ENCODE measurements at places on chromosomes 6 and 20.

- DNase-seq, result no peak
Measured at GRCh38 chr6:33797626-33798342, 6.0 kb downstream of the MLN start.

GRCh38 chr6:147203311-147204059 lies 732 bp upstream of the STXBP5 start:
- DNase-seq, result peak; percentile 26

GRCh38 chr6:169024047-169024660 lies 229.5 kb downstream of the THBS2 start:
- no peak for DNase-seq

DNA sequence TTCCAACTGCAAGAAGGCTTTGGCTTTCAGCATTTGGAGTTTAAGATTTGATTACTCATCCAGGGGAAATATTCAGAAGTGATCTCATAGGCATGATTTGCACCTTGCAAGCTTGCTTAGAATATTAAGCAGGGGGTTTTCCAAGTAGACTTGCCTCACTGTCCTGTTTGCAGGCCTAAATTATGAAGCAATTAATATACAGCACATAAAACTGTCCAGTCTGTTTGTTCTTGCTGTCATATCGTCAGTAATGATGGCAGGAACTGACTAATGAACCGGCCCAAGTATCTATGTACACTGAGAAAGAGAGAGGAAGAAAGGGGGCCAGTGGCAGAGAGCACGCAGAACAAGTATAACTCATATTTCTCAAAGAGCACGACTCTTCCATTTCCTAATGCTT lies 212.5 kb upstream of the SUPT3H start:
- no peak for DNase-seq

- DNase-seq, result no peak
Measured at GRCh38 chr6:6980999-6981597, 126.7 kb upstream of the RREB1 start.

- no peak for DNase-seq
Measured at GRCh38 chr6:168177103-168177891, 98.3 kb upstream of the FRMD1 start.

DNA sequence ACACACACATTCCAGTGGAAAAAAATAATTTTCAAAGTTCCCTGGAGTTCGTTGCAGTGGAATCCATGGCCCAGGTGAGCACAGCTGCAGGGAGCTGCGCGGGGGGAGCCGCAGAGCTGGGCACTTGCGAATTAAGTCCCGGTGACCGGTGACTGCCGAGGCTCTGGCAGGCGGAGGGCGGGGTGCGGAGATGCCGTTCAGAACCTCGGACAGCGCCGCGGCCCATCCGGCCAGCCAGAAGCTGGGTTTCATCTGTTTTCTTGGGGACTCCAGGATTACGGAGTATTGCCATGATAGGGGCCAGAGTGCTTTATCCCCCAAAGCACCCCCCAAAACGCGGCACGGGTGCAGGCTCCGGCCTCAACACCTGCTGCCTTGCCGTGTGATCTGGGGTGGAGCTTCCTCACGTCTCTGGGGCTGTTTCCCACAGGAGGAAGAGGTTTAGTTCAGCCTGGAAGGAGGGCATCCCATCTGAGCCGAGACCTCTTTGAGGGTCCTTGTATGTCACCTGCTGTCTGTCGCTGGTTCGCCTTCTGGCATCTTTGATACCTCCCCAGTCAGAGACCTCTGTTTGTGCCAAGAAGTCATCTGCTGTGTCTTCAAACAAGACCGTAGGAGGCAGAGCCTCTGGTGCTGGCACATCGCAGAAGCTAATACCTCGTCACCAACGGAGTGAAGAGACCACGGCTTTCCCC lies 99.4 kb downstream of the YTHDF1 start:
- DNase-seq, result no peak

- no peak for DNase-seq
Measured at GRCh38 chr20:63284544-63284949, 8.4 kb upstream of the COL20A1 start.

GRCh38 chr20:62117362-62117646 lies 5.0 kb upstream of the LSM14B start:
- DNase-seq, result no peak

DNA sequence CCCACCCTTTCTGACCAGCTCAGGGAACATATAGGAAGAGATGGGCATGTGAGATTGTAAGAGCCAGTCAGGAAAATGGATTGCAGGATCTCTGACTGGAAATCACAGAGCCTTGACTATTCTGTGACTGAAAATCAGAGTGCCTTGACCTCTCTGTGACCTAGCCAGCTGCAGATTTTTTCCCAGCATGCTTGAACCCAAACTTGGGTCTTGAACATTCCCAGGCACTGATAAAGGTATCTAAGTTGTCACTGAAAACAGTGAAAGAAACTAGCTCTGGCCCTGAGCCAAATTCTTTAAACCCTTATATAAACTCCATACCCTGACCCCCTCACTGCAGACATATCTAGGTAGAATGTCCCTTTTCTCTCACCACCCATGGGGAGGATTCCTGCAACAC lies 2.3 kb upstream of the ZNF165 start:
- DNase-seq, result no peak

GRCh38 chr6:19811397-19812079 lies 25.6 kb upstream of the ID4 start:
- DNase-seq, result no peak

DNA sequence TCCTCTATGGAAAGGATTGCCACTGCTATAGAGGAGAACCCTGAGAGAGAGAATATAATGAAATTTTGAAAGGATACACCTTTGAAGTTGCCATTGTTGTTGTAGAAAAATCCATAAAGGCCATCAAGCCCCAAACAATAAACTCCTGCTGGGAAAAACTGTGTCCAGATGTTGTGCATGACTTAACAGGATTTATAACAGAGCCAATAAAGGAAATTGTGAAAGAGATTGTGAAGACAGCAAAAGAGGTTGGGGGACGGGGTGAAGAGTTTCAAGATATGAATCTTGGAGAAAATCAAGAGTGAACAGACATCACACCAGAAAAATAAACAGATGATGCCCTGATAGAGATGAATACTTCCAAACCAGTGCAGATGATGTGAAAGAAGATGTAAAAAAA lies 396.4 kb downstream of the BCKDHB start:
- no peak for DNase-seq

GRCh38 chr6:163327921-163328320 lies 86.6 kb upstream of the QKI start:
- DNase-seq, result no peak

DNA sequence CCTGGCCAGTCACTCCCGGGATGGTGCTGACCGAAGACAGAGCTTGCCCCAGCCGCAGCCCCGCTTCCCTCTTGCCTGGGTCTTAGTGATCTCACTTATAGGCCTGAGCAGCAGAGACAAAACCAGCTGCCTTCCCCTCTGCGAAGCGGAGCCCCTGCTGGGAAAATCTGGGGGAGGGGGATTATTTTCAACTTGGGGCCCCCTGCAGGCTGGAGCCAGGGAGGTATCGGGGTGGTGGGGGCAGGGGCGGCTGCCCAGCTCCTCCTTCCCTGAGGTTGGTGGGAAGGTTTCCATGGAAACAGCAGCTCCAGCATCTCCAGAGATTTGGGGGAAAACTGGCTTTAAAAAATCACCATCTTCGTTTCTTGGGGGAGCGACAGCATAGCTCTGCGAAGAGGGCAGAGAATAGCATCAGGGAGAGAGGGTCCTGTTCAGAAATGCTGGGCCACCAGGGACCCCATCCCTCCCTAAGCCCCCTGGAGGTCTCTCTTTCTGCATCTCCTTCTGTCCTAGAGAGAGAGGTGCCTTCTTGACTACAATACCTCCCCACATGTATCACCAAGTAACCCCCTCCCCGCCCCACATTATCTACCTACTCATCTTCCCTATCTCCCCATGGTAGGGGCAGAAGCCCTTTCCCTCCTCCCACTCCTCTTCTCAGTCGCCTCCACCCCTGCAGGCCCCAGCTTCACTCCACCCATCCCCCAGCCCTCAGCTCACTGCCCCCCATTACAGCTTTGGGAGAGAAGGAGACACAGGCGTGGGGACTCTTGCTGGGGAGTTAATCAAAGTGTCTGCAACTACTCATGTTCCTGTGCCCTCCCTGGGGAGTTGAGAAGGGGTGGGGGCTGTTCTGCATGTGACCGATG lies 88.4 kb upstream of the CCDC167 start:
- no peak for DNase-seq

DNA sequence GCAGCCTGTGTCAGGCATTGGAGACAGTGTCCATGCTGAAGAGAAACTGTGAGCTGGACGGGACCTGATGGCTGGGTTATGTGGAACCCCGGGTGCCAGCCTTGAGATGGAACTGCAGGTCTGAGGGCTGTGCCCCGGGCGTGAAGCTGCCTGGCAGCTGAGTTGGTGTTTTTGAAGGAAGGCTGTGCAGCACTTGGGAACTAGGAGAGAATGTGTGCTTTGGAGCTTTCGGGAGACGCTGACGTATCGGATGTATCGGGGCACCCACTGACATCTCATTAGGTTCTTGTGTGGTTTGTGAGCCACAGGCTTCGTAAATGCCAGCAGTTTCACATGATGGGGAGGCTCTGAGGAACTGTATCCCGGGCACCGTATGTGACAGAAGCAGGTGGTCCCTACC lies 2.2 kb downstream of the DLGAP4 start:
- no peak for DNase-seq

- DNase-seq, result no peak
Measured at GRCh38 chr6:165988302-165988756, 179.3 kb downstream of the TBXT start.

DNA sequence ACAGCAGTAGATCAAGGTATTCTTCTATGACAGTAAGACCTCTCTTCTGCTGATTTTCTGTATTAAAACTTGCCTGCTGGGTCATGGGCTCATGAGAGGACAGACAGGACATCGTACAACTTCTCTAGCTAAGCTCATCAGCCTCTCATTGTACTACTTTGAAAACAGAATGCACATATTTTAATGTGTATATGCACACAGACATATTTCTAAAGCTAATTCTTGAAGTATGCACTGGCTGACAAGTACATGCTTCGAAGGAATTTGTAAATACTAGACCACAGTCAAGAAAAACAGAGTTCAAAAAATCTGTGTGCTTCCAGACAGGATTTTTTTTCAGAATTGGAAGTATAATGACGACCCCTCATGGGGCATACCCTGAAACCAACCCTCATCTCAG lies 81.7 kb upstream of the CD83 start:
- no peak for DNase-seq

GRCh38 chr6:137953761-137954160 lies 86.7 kb downstream of the TNFAIP3 start:
- DNase-seq, result no peak

DNA sequence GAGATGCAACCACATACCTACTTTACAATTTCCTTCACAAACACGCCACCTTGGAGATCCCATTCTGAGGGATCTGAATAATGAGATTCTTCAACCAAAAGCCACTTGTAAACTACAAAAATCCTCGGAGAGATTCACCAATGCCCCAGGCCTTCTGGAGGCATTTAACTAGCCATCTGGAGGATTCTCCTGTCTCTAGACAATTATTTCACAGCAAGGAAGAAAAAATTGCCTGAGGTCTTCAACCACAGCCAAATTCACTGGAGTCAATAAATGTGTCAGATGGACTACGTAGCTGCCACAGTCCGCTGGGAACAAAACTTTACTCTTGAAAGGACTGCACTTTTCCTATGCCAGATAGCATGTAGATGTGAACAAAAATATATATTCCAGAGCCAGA lies 19.0 kb upstream of the DCDC2 start:
- no peak for DNase-seq

- no peak for DNase-seq
Measured at GRCh38 chr6:44074439-44074812, 52.8 kb downstream of the MRPL14 start.

DNA sequence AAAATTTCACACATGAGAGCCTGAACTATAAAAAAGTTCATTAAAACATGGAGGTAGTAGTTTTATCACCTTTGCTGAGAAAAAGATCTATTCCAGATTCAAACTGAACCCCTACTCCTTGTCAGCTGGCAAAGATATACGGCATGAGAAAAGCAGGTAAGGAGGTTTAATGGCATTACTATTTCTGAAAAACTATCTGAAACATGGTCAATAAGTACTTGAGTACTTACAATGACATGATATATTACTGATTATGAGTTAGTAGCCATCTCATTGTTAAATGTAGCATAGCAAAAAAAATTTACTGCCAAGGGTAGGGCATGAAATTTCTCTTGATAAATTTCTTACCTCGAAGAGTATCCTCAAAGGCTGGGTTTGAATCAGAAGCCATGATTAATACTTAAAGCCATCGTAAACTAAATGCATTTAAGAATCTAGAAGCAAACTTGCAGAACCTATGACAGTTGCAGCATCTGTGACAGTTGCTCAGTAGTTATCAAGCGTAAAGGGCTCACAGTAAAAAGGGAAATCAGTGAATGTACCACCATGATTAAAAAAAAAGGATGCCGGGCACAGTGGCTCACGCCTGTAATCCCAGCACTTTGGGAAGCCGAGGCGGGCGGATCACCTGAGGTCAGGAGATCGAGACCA lies 8.7 kb downstream of the SLC17A5 start:
- no peak for DNase-seq

- DNase-seq, result no peak
Measured at GRCh38 chr6:30724906-30725667, 4.9 kb downstream of the TUBB start.

DNA sequence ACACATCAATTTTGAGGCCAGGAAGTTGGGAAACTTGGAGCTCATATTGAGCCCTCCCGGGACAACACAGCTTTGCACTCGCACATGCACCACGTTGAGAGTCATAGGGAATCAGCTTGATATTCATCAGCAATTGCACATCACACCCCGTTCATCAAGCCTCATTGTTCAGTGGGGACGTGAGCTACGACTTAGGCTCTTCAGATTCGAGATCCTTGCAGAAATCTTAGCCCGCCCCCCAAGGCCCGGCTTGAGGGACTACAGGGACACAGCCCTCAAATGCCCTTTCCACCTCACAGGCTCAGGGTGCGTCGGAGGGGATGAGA lies 93.0 kb upstream of the MAFB start:
- DNase-seq, result no peak

- no peak for DNase-seq
Measured at GRCh38 chr6:36834576-36835341, 4.5 kb downstream of the CPNE5 start.

- no peak for DNase-seq
Measured at GRCh38 chr6:56155634-56156141, 91.7 kb downstream of the COL21A1 start.

DNA sequence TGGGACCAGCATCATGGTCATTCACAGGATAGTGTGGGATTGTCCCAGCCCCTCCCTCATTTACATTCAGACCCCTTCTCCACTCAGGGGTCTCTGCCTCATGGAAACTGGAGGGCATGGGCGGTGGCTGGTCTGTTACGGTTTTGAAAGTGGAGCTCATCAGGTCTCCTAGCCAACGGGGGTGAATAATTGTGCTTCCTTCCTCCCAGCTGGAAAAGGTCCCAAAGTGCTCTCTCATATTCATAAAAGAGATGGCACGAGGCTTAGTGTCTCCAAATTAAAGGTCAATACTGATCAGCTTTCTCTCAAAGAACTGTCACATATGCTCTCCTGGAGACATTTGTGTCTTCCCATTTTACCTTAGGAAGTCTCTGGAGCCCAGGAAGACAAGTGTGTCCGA lies 19.9 kb downstream of the JARID2 start:
- DNase-seq, result no peak

Data from pulmonary artery endothelial cell (primary cell).